ENCODE measurements at places on chromosomes 2 and 18.

DNA sequence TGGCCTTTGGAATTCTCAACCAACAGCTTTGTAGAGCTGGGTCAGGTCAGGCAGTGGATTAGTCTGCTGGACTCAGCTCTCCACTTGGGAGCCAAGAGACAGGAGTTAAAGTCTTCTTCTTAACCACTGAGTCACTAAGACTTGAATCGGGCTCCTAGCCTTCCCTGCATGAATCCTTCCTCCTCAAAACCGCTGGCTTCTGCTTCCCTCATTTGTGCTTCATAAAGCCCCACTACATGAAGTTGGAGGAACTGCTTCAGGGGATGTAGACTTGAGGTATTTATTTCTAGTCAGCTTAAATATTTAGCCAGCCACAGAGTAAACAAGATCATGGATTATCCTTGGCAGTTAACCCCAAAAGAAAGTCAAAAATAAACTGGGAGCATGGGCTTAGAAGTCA lies 536.3 kb upstream of the TNP1 start:
- DNase-seq = no peak

- no peak for DNase-seq
Measured at GRCh38 chr18:38297910-38298309, 732.3 kb upstream of the CELF4 start.

- DNase-seq = no peak
Measured at GRCh38 chr2:26574066-26574899, 66.9 kb downstream of the CIB4 start.

GRCh38 chr2:106853631-106854030 lies 32.3 kb downstream of the ST6GAL2 start:
- DNase-seq = no peak

GRCh38 chr2:231290321-231291015 lies 92.0 kb downstream of the ARMC9 start:
- no peak for DNase-seq

GRCh38 chr18:79944126-79944731 lies 7.2 kb downstream of the SLC66A2 start:
- DNase-seq = no peak

DNA sequence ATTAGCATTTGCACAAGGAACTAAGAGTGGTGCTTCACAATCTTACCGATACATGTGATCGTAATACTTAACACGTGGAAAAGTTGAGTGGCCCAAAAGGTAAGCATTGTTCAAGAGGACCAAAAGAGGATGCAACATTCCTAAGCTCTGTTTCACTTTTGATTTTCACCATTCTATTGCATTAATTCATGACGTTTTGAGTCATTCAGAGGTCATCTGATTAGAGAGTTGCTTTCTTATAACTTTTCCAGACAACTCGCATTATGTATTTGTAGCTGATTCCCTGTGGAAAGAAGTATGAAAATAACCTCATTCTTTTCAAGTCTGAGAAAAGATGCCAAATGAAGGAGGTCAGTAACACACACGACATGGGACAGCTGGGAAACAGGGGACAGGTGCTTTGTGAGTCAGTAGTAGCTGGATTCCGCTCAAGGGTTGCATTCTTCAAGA lies 344.4 kb downstream of the RND3 start:
- DNase-seq = no peak

DNA sequence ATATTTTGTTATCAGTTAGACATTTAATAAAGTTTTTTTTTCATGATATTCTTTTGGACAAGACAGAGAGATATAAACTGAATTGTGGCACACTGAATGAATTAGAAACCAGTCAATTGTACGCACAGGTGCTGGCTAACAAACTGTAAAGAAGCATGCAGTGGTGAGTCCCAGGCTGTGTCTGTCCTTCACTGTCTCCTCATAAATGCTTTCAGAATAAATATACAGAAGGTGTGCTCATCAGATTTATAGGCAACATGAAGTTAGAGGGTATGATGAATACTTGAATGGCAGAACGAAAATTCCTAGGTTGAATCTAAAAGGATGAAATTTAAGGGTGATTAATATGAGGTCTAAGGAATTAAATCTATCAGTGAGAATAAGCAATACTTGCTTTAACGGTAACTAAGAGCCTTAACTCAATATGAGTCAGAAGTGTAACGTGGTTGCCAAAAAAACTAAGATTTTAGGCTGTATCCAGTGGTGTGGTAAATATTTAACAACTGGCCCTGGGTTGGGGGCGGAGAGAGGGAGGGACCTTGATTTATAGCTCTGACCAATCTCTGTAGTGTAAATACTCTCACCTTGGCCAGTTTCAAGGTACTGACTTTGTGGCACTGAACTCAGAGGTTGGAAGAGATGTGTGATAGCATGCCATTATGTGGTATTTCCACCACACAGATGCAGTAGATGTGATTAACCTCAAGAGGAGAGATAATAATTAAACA lies 41.9 kb upstream of the AAK1 start:
- DNase-seq = no peak

- DNase-seq = no peak
Measured at GRCh38 chr2:176473177-176473576, 203.9 kb downstream of the MTX2 start.

GRCh38 chr2:180763263-180763989 lies 217.0 kb upstream of the UBE2E3 start:
- no peak for DNase-seq

DNA sequence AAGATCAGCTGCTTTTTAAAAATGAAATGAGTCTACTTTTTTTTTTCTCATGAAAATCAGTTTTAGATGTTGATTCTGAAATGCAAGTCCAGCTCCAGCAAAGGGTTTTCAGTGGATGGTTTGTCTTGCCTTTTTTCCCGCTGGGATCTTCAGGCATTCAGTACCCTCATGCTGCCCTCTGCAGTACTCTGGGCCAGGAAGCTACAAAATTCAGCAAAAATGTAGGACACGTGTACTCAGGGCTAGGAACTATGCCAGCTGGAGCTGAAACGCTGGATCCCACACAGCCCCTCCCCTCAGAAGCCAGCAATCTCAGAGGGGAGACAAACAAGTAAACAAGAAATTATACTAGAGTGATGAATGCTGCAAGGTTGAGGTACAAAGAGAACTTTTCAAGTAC lies 97.3 kb downstream of the MMADHC start:
- DNase-seq = peak; percentile 36

GRCh38 chr2:196077821-196078220 lies 9.2 kb upstream of the DNAH7 start:
- DNase-seq = no peak

- no peak for DNase-seq
Measured at GRCh38 chr2:210481601-210482175, 5.1 kb upstream of the LANCL1 start.

GRCh38 chr18:24726727-24727492 lies 266.5 kb downstream of the HRH4 start:
- DNase-seq = peak; percentile 45

GRCh38 chr2:15359716-15360531 lies 201.2 kb downstream of the NBAS start:
- peak; percentile 46 for DNase-seq

DNA sequence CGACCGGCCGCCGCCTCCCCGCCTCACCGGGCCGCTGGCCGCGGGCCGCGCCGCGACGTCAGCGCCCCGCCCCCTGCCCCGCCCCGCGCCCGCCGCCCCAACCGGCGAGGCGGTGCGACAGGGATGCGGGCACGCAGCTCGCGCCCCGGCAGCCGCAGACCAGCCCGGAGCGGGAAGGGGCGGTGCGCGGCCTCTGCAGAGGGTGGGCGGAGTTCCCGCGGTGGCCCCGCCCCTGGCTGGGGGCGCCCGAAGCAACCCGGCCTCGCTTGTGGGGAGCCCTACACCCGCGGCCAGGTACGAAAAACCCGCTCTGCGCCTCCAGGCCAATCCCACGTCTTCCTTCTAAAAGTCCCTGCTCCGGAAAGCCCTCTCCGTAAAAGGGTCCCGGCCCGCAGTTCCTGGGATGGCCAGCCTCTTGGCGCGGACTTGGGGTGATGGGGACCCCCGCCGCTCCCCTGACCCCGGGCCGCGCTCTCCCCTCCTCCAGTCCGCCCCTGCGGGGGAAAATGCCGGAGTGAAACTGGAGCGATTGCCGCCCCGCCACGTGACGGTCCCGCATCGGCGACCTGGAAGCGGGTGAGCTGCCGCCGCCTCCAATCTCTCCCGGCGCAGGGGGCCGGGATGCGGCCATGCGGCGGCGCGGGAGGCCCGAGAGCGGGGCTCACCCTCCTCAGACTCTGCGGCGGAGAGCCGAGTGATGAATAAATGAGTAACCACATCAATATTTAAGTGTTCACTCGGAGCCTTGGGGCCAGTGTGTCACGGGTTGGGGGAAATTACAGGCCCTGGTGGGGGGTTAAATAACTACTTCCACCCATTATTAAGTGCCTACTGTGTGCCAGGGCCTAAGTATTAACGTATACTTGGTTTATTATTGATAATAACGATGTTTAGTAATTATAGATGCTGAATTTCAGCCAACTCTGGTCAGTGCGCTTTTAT lies at the start of gene RAB11FIP5:
Gene RAB11FIP5, minus strand, starts transcription at position 36 of the 942 bp plus-strand sequence. CDS start 171 bp downstream, outside the sequence.
- peak; percentile 63 for DNase-seq

GRCh38 chr2:132668987-132669907 lies 758 bp downstream of the LYPD1 start:
- no peak for DNase-seq

DNA sequence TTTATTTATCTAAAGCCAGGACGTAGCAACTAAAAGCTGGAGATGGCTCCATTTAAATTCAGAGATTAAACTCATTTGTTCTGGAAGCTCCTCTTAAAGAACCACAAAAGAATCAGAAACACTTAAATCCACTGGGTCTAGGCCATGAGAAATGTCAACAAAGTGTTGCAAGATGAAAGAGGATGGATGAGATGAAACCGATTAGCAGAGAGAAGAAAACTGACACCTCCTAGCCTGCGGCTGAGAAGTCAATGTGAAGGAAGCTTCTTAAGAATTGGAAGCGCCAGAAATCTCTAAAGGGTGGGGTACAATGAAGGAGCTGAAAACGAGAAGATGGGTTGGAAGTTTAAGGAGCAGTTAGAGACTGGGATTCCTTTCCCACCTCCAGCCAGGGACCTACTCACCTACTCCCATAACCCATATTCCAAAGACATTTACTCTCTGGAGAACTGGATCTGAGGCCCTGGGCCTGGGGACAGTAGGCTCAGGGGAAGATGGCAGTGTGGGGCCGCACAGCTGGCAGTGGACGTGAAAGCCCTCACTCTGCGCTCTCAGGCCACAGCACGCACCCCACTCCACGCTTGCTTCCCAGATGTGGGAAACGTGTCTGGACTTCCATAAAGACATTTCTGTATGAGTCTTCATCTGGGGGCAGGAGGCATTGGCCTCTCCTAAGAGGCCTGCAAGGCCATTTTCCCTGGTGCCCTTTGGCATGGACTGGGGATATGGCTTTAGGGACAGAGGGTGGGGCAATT lies 188.4 kb downstream of the LOXHD1 start:
- DNase-seq = no peak

DNA sequence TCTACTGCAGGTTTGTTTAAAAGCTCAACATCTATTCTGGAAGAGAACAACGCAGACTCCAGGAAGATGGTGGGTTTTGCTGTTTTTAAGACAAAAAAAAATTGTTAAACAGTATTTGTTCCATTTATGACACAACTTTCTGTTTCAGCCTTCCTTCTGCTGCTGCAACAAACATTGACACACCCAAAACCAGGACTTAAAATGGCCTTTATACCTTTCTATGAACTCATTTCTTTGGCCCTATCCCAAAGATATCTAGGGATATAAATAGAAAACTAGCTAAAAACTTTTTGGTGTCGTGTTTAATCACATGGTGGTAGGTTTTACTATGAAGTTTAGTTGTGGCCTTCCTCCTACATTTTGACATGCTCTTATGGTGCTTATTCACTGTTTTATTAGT lies 964 bp upstream of the GALNT3 start:
- no peak for DNase-seq

- DNase-seq = no peak
Measured at GRCh38 chr2:102522890-102523289, 49.9 kb downstream of the SLC9A4 start.

GRCh38 chr2:73075477-73076373 lies 4.2 kb upstream of the SFXN5 start:
- DNase-seq = no peak

GRCh38 chr2:8441371-8441770 lies 240.5 kb upstream of the ID2 start:
- no peak for DNase-seq

GRCh38 chr2:220107380-220107791 lies 480.0 kb downstream of the SLC4A3 start:
- DNase-seq = no peak

DNA sequence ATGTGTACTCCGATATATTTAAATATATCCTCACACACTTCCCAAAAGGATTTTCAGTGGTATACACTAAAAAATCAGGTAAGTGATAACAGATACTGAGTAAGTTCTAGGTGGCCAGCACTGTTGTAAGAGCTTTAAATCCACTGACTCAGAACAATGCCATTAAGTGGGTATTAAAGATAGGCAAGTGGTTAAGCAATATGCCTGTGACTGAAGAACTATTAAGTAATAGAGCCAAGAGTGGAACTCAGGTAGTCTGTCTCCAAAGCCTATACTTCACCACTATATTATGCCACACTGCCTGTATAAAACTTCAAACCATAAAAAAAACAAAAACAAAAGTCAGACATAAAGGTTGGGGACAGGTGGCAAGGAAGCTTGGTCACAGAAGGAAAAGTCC lies 37.2 kb downstream of the THUMPD2 start:
- DNase-seq = no peak

- no peak for DNase-seq
Measured at GRCh38 chr2:233819884-233820773, 34.2 kb downstream of the HJURP start.

DNA sequence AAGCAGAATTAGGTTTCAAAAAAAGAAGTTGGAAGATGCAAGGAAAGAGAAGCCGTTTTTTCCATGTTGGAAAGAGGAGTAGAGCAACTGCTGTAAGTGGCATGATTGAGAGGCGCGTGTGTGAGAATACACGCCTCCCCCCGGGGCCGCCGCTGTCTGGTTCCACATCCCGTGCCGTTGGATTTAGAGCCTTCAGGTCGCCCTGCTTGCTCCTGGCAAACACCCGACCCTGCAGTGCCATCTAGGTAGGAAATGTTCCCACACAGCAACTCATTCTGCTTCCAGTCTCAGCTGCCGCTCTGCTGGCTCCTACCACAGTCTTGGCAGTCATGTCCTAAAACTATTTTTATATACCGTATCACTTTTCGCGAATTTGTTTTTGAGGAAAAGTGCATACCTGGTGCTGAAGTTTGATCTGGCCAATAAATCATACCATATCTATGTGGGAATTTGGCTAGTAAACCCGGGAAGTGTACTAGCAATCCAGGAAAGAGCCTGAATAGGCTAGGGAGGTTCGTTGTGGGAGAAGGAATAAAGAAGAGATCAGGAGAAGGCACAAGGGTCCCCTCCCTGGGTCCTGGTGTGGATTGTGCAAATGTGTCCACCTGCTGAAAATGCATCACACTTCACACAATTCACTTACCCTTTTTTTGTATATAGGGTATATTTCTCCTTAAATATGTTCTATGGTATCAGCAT lies 372.7 kb downstream of the FBXO15 start:
- no peak for DNase-seq

DNA sequence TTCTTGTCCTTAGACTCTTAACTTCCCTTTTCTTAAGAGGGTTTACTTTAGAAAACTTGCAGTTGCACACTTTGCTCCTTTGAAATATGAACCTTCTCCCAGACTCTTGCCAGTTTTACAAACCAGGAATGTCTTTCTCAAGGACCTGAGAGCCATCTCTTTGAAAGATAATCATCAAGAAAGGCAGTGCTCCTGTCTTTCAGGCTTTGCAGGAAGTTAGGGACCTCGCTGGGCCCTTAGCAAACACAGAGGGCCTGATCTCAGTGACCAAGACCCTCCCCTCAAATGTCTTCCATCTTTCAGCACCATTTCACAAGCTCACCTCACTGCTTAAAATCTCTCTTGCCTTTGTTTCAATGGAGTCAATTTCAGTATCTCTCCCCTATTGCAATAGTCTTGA lies 32.0 kb upstream of the NYAP2 start:
- no peak for DNase-seq

Measured in GM04504 (cell line).